ENCODE measurements at places on chromosomes 5 and 9.
A peak's percentile ranks its signal among the peaks of the same experiment; 100 is the strongest.

DNA sequence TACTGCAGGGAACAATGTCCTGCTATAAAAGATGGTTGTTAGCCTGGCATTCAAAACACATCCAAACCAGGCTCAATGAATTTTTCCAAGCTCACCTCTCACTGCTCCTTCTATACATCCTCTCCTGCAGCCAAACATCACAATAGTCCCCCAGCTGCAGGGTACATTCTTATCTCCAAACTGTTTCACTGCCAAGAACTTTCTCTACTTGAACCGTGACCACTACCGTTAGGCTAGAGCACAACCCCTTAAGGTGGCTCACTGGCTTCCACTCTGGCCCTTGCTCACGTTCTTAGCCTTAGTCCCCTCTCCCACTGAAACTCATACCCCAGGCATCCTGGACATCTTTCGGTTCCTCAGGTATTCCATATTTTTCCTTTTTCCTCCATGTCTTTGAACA is 29.0 kb upstream of the ANXA6 start:
- ATAC-seq, result no peak

GRCh38 chr9:69671311-69671878 is 776 bp downstream of the APBA1 start:
- no peak for ATAC-seq

DNA sequence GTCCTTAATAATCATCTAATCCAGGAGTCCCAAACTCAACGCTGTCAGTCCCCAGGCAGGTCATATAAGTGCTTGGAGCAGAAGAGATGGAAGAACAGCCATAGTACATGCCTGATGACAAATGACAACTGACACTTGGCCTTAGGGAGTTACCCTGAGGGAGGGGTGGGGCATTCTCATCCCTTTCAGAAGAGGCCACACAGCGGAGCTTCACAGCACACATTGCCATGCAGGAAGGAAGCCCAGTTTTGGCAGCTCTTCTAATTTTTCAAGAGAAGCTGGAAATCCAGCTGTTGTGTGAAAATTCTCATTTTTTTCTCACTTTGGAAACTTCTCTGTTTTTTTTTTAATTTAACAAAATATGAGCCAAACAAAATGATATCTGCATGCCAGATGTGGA is 89.0 kb downstream of the ASTN2 start:
- ATAC-seq, result no peak

DNA sequence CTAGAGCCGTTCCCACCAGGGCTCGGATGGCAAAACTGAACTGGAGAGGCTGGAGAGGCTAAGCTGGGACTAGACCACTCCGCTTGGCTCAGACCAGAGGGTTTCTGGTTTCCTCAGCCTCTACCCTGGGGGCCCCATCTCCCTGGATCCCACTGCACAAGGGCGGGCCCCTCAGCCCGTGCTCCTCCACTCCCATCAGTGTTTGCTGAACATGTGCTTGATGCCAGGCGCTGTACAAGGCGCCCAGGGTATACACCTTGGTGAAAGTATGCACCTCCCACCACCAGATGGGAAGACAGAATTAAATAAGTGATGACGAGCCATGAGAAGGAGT is 18.0 kb downstream of the GPX3 start:
- no peak for ATAC-seq

- ATAC-seq, result no peak
Observed at GRCh38 chr5:131379723-131380122, 115.9 kb downstream of the CDC42SE2 start.

GRCh38 chr9:96476591-96476990 is 26.6 kb downstream of the HABP4 start:
- ATAC-seq, result no peak

GRCh38 chr5:175104677-175105076 is 339.3 kb downstream of the DRD1 start:
- ATAC-seq, result no peak

DNA sequence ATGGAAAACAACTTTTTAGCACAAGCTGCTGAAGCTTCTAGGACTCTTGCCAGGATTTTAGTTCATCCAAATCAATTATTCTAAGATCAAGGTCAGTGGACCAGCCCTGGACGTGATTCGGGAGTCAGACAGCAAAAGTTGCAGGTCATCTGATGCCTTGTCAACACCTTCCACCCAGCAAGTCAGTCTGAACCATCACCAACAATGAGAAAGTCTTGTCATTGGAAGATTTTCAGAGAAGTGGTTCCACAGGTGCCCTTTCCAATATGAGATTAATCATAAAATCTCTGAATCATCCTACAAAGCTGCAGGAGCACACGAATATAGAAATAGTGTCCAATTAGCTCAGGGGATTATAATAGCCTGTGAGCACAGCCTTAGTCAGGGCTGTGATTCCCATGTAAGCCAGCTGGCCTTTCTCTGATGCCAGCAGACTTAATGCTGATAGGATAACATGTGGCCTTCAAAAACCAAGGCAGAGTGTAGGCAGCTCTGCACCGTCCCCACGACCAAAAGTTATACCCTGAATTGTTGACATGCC is 445.0 kb upstream of the TRPC7 start:
- ATAC-seq, result peak; percentile 95

DNA sequence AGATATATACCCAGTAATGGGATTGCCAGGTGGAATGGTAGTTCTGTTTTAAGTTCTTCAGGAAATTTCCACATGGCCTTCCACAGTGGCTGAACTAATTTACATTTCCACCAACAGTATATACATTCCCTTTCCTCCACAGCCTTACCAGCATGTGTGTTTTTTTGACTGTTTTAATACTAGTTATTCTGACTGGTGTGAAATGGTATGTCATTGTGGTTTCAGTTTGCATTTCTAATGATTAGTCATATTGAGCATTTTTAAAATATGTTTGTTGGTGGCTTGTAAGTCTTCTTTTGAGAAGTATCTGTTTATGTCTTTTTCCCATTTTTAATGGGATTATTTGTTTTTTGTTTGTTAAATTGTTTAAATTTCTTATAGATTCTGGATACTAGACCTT is 208.9 kb downstream of the CFAP90 start:
- no peak for ATAC-seq

DNA sequence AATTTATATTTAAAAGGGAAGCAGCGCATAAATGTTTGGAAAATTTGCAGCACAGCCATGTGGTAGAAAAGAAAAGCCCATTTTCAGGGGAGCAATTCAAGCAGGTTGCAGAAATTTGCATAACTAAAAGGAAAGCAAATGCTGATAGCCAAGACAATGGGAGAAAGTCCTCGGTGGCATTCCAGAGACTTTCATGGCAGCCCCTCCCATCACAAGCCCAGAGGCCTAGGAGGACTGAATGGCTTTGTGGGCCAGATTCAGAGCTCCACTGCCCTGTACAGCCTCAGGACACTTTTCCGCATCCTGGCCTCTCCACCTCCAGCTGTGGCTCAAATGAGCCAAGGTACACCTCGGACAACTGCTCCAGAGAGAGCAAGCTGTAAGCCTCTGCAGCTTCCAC is 462.9 kb downstream of the CDK5RAP2 start:
- ATAC-seq, result no peak

- no peak for ATAC-seq
Observed at GRCh38 chr5:66660396-66660795, 64.2 kb downstream of the MAST4 start.

- ATAC-seq, result no peak
Observed at GRCh38 chr9:114616684-114617520, 5.8 kb downstream of the TMEM268 start.

DNA sequence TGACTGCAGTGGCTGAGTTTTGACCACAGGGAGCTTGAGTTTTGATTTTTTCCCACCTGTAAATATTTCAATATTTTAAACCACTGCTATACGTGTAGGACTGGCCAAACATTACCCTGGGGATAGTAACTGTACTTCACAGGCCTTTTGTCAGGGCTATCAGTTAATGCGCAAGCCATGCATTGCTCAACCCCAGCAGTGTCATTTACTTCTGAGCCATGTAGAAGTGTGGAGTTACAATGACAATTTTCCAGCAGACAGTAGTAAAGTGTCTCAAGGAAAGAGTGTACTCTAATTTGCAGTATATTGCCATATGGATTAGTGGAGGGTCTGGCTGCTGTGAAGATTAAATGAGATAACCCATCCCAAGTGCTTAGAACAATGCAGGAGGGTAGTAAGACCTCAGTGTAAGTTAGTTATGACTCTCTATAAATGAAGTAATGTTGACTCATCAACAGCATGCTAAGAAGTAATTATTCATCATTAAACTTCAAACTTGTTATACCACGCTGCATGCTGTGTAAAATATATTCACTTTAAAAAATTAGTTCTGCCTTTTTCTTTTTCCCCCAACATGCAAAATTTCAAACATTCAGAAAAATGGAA is 489.2 kb downstream of the KDM4C start:
- ATAC-seq, result no peak

DNA sequence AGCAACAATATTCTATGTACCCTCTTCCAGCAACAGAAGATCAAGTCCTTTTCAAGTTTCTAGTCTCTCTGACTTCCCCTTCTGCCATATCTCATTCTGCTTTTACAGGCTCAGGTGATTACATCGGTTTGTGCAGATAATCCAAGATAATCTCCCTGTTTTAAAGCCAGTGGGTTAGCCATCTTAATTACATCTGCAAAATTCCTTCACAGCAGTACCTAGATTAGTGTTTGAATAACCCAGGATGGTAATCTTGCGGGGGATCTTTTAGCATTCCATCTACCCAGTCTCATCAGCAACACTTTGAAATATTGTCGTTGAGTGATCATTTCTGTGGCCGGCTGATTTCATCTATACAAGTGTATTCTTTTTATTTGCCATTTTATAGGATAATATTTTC is 130.2 kb downstream of the GHR start:
- no peak for ATAC-seq

DNA sequence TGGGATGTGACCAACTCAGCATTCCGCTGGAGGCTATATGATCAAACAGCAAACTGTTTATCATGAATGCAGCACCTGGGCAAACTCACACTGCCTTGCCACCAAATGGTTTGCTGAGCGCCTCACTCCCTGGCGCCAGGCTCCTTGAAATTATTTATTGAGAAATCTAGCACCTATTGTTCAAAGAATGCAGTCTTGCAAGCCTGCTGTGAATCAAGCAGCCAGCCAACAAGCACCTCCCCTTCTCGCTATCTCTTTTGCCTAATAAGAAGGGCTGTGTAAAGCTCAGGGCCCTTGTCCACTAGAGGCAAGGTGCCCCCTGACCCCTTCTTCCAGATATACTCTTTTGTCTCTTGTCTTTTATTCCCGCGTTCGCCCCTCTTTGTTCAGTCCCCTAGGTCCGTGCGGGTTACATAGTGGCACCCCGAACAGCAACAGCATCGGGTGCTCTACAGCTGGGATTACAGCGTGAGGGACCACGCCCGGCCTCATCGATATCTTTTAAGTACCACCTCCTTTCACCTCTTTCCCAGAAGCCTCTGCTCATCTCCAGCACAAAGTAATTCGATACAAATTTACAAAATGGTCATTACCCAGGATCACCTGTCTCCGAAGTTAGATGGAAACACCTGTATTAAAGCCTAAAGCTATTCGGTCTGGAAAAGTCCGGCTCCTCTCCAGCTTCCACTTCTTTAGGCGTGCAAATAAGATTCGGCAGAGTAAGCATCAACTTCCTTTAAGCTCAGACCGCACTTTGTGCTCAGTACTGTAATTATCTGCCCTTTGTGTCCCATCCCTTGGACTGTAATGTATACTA is 896 bp downstream of the RIGI start:
- ATAC-seq, result peak; percentile 5

DNA sequence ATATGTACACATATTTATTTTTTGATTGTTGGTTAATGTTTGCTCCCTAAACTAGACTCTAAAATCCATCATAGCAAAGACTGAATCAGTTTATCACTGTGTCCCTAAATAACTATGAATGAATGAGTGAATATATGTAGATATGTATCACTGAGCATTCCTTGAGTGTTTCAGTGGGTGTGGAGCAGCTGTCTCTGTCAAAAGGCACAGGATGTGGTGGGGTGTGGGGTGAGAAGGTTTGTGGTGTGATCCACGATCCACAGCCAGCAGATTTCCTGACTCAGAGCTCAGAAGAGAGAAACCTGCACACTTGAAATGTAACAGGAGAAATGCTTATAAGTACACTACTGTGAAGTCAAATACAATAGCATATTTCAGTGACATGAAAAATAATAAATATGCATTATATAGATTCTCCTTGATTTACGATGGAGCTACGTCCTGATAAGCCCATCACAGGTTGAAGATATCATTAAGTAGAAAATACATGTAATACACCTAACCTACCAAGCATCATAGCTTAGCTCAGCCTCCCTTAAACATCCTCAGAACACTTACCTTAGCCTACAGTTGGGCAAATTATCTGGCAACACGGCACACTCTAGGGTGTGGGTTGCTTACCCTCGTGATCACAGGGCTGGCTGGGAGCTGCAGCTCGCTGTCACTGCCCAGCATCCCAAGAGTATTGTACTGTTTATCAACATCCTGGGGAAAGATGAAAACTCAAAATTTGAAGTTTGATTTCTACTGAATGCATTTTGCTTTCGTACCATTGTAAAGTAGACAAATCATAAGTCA is 287.0 kb downstream of the GAS1 start:
- no peak for ATAC-seq

GRCh38 chr5:69502767-69503488 is 10.3 kb downstream of the OCLN start:
- no peak for ATAC-seq

DNA sequence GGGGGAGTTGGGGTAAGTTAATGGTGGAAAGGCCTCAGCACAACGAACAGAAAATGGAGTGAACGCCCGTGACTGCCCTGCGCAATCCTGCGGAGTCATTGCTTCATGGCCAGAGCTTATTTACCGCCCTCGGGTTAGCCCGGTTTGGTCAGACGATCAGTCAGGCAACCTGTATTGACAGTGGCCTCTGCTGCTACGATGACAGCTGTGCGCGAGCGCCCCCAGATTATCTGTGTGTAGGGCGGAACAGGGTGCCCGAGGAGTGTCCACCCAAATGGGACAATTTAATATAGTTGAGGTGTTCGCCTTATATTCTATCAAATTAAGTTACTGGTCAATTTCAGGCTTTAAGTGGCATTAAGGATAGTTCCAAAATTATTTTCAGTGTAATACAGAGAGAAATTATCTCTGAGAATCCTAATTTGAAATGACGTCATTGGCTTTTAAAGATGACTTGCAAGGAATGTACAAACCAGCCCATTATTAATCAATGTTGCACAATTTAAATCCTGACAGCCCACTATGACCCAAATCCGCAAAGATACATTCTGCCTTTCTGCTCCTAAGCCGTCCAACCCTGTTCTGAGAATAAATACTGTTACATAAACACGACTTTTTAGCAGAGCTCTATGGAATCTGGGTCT is 879 bp upstream of the UBQLN1 start:
- peak; percentile 88 for ATAC-seq

- peak; percentile 28 for ATAC-seq
Observed at GRCh38 chr9:68627594-68627993, 77.4 kb upstream of the PIP5K1B start.

GRCh38 chr5:26877154-26877553 is 161.2 kb downstream of the CDH9 start:
- no peak for ATAC-seq

DNA sequence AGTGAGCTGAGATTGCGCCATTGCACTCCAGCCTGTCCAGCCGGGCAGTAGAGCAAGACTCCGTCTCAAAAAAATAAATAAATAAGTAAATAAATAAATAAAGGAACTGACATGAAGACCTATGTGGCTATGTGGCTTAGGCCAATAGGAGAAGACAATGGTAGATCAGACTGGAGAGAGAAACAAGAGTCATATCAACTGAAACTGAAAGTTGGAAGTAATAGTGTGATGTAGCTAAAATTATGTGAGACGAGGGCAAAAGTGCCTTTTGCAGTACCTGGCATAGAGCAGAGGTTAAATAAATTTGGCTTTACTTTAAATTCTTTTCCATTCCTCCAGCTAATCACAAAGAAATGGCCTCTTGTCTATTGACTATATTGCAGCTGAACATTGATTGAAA is 7.3 kb downstream of the FBP2 start:
- ATAC-seq, result no peak

- no peak for ATAC-seq
Observed at GRCh38 chr9:376115-376514, 161.4 kb downstream of the DOCK8 start.
